ENCODE measurements at places on chromosomes 6 and 20. TPM values are rescaled to one million over a fixed set of nuclear protein-coding genes. Genes with fewer than 3 reads are reported as not detected.
A peak's percentile ranks its signal among the peaks of the same experiment; 100 is the strongest.

- DNase-seq = no peak
Measured at GRCh38 chr6:33861722-33862121, 57.9 kb upstream of the MLN start.

DNA sequence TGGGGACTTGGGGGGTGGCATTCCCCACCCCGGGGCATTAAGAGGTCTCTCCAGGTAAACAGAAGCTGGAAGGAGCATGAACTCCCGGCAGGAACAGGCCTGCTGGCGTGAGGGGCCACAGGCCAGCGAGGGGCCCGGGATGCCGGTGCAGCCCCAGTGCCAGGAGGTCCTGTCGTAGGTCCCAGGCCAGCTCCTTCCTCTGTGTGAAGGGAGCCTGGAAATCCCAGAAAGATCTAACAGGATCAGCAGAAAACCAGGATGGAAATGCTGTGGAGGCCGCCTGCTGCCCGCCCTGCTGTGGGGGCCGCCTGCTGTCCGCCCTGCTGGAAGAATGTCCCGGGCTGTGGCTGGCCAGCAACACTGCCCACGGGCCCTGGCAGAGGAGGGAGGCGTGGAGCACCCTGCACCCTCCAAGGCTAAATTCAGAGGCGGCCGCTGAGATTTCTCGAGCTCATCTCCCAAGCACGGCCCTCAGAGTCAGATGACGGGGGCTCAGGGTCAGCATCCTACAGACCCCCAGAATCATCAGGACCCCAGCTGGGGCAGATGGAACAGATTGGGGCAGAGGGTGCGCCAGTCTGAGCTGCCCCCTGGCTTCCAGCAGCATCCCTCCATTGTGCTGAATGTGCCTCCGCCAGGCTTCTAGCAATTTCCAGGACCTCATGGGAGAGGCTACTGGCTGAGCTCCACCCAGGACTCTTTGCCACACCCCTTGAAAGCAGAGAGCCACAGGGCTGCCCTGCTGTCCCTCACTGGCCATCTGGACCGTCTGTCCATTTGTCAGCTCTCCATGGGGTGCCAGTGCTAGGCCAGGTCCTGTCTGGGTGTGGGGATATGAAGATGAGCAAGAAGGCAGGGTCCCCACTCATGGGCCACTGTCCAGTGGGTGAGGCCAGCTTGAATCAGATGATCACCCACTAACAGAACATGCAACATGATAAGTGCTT is 32.2 kb upstream of the SLCO4A1 start:
- DNase-seq = no peak

DNA sequence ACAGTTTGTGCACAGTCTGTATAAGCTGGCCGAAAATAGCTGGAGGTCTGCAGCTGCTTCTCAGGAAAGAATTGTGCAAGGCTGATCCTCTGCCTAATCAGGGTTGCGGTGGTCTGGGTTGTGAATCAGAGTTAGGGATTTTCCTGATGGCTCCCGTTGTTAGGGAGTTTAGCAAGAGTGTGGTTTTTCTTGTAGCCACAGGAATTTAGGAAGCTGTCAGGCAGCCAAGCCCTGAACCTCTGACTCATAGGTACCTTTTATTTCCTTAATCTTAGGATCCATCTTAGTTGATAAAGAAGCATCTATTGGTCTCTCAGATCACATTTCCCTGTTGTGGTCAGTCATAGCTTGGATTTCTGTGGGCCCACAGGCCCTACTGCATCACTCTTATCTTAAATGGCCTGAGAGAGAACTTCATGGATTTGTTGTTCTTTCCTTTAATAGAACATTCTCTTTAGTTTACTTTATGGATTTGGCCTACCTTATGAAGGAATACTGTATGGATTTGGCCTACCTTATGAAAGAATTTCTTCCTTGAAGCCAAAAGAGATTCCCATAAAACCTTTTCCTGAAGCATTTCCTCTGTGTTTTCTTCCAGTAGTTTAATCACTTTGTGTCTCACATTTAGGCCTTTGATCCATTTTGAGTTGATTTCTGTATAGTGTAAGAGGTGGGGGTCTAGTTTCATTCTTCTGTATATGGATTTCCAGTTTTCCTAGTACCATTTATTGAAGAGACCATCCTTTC is 10.3 kb downstream of the KIF25 start:
- DNase-seq = peak; percentile 8

DNA sequence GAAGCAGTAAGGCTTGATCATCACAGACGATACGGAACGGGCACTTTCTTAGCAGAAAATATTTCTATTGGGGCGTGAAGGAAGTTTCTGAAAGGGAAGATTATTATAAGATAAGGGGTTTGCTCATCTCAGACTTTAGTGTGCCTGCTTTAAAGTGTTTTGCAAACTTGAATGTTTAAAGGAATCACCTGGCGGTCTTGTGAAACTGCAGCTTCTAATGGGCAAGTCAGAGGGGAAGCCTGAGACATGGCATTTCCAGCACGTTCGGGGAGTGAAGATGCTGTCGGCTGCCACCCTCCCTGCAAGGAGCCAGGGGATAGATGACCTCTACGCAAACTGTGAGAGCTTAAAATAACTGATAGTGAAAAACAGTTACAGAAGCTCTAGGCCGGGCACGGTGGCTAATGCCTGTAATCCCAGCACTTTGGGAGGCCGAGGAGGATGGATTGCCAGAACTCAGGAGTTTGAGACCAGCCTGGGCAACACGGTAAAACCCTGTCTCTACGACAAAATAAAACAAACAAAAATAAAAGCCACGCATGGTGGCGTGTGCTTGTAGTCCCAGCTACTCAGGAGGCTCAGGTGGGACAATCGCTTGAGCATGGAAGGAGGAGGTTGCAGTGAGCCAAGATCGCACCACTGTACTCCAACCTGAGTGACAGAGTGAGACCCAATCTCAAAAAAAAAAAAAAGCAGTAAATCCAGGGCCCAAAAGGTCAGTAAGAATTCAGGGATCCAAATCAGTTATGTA is 2.3 kb upstream of the KIF16B start:
- no peak for DNase-seq

GRCh38 chr6:169368200-169368599 is 114.6 kb upstream of the THBS2 start:
- no peak for DNase-seq

DNA sequence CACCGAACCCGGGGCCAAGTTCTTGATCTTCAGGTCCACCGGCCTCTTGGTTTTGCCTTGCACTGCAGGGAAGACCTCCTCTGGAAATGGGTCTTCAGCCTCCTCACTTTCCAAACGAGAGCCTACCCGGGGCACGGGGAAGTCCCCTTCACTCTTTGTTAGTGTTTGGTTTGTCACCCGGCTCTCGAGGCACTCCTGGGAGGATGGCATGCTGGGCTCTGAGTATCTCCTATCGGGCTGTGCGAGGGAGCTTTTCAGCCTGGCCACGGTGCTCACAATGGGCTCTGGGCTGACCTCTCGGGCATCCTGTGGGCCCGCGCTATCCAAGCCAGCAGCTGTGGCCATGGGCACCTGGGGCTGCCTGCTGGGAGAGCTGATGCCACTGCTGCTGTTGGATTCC is 8.1 kb downstream of the TAGAP start:
- no peak for DNase-seq

GRCh38 chr6:64520050-64520449 is 884.4 kb downstream of the PHF3 start:
- DNase-seq = no peak

DNA sequence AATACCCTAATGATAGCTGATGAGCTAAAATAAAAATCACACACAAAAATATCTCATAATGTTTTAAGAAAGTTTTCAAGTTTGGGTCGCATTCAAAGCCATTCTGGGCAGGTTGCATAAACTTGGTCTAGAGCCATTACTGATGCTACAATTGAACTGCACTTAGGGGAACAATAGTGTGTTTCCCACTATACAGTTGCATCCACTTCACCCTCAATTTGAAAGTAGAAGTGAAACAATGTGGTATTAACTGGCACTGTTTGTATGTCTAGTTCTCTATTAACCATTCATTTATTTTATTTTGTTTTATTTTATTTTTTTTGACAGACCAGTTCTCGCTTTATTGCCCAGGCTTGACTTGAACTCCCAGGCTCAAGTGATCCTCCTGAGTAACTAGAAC is 23.0 kb upstream of the STK38 start:
- DNase-seq = no peak

DNA sequence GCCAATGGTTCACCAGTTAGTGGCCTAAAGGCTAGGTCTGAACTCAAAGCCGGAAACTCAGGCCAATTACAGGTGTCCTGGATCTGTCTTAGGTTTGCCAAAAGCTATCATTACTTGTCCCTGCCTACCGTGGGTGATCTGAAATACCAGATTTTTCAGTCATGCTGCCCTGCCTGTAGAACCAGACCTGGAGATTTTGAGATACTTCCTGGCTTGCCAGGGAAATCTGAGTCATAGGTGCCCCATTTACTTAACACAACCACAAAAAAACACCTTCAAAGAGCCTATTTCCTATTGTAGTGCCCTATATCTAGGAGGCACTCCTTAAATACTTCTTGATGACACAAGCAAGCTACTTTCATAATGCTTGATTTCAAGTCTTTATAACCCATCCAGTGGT is 13.9 kb upstream of the RANBP9 start:
- DNase-seq = no peak

- no peak for DNase-seq
Measured at GRCh38 chr20:38520261-38520660, 47.6 kb downstream of the RALGAPB start.

GRCh38 chr6:168260420-168260987 is 59.1 kb downstream of the DACT2 start:
- DNase-seq = no peak

- no peak for DNase-seq
Measured at GRCh38 chr20:25353747-25354705, 36.6 kb downstream of the ABHD12 start.

GRCh38 chr6:108945681-108946159 is 97.5 kb downstream of the ARMC2 start:
- no peak for DNase-seq

GRCh38 chr6:66965227-66965626 is 1258.2 kb upstream of the EYS start:
- no peak for DNase-seq

DNA sequence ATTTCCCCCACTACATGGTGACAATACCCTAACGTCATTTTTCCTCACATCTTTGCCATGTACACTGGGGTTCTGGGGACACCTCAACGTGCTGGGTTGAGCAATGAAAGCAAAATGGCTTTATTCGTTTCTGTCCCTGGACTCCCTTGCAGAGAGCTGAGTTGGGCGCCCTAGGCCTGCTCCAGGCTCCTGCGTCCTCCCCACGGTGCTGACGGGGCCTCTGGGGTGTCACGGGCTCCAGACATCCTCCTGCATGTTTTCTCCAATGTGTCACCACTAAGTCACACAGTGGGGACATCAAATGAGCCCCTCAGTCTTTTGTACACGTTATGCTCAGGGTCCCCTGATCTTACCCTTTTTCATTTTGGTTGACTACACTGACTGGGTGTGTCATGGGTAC is 99.8 kb downstream of the TTLL2 start:
- DNase-seq = no peak

DNA sequence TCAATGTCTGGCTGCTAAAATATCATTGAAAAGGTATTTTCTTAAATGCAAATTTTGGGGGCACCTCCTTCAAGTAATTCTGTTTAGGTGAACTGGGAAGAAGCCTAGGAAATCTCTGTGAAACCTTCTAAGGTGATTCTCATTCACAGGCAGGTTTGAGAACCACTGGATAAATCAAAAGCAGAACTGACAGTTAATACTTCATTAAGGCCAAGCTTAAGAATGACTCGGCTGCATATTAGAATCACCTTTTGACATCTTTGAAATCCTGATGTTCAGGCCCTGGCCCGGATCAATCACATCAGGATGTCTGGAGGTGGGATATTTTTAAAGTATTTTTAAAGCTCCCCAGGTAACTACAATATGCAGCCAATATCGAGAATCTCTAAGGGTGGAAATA is 50.6 kb downstream of the FKBP1C start:
- DNase-seq = no peak

DNA sequence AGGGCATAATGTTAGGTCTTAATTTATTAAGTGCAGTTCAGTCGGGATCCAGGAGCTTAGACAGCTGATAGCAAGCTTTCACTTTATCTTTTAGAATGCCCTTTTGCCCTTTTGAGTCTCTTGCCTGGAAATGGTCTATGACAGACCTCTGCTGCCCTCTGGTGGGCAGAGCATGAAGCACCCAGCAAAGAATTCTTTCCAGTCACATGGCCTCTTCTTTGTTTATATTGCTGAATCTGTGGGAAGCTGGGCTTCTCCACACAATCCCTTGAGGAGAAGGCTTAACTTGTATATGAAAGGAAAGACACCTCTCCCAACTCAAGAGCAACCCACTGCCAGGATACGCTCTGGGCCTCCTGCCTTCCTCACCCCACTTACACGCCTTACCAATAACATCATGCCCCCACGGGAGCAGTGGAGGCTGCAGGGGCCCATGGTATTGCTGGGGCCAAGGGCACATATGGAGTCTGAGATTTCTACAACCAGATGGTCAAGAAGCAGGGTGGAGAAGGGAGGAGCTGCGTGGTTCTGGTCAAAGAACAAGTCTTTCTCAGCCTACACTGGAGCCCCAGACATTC is 20.4 kb downstream of the WFDC3 start:
- DNase-seq = peak; percentile 91

GRCh38 chr20:11917663-11918062 is at the start of gene BTBD3:
TSS of gene BTBD3 (plus strand) at chr20:11917893. CDS start at chr20:11918276, 383 bp downstream.
- no peak for DNase-seq

- DNase-seq = no peak
Measured at GRCh38 chr6:26270486-26270861, 94.5 kb upstream of the BTN3A2 start.

- no peak for DNase-seq
Measured at GRCh38 chr6:11865680-11866300, 87.2 kb upstream of the ADTRP start.

- no peak for DNase-seq
Measured at GRCh38 chr20:51570739-51571459, 28.4 kb upstream of the NFATC2 start.

DNA sequence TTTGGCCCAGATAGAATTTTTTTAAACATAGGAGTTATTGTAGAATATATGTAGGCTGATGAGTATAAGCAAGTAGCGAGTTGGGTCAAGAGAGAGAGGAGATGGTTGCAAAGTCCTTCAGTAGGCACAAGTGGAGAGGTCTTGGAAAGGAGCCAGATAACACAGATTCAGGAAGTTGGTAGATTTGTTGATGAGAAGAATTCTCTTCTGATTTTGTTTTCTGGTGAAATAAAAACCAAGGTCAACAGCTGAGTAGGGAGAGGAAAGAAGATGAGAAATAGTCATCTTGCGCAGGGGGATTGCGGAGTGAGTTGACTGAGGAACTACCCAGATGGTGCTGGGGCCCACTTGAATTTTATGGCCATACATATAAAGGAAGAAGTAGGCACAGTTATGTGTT is 17.4 kb upstream of the CD83 start:
- DNase-seq = no peak

GRCh38 chr6:3825331-3825831 is 23.8 kb upstream of the FAM50B start:
- DNase-seq = peak; percentile 77

GRCh38 chr6:107348224-107348623 is 111.1 kb downstream of the PDSS2 start:
- DNase-seq = no peak

ATF6B gene
- polyA plus RNA-seq = 42.2 TPM

HLA-DPB1 gene
- polyA plus RNA-seq = 58.8 TPM

GLP1R gene
- 2.7 TPM for polyA plus RNA-seq

GPR6 gene
- 0.31 TPM for polyA plus RNA-seq

PPP1R14C gene
- polyA plus RNA-seq = 0.30 TPM

HLA-DRB5 gene
- 0.83 TPM for polyA plus RNA-seq

PRICKLE4 gene
- polyA plus RNA-seq = 0.32 TPM

PRSS16 gene
- 38.9 TPM for polyA plus RNA-seq

LTA gene
- not detected for polyA plus RNA-seq

ANKEF1 gene
- polyA plus RNA-seq = 2.8 TPM

IP6K3 gene
- 0.93 TPM for polyA plus RNA-seq

NRSN1 gene
- 0.03 TPM for polyA plus RNA-seq

SMOC2 gene
- 8.5 TPM for polyA plus RNA-seq

ERVFRD-1 gene
- not detected for polyA plus RNA-seq

ARMH2 gene
- polyA plus RNA-seq = not detected

All from H1 (cell line).